Activated T-cell treated with anti-CD3 and anti-CD28 coated beads, Interleukin-2, amount 50 U/mL, for 48 hours (primary cell): ENCODE measurements at places on chromosomes 13 and 19.

DNA sequence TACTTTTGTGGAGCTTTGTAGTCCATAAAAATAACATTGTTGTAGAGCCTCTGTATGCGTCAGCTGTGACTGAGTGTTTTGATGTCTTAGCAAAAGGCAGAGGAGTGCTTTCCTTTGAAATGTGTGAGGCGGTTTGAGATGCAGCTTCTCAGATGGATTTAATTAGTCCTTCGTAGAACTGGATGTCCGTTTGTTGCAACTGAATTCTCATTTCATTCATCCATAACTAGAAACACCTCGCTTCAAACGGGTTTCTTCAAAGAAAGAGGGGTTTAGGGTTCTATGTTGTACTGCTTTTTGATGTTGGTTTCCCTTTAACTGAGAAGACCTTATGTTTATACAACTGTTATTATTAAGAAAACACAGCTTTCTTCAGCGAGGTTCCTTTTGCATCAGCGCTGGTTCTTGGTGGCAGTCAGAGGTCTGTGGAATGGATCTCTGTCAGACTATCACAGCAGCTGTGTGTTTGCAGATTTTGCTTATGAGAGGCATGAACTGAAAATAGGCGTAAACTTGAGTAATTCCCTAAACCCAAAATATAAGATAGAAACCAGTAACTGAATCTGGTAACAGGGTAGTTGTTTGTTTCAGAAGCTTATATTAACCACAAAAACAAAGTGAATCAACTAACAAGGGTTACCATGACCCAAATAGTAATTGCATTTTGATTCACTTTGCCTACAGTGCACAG, 194.4 kb downstream of the GGACT start:
- DNase-seq, result peak; percentile 24

DNA sequence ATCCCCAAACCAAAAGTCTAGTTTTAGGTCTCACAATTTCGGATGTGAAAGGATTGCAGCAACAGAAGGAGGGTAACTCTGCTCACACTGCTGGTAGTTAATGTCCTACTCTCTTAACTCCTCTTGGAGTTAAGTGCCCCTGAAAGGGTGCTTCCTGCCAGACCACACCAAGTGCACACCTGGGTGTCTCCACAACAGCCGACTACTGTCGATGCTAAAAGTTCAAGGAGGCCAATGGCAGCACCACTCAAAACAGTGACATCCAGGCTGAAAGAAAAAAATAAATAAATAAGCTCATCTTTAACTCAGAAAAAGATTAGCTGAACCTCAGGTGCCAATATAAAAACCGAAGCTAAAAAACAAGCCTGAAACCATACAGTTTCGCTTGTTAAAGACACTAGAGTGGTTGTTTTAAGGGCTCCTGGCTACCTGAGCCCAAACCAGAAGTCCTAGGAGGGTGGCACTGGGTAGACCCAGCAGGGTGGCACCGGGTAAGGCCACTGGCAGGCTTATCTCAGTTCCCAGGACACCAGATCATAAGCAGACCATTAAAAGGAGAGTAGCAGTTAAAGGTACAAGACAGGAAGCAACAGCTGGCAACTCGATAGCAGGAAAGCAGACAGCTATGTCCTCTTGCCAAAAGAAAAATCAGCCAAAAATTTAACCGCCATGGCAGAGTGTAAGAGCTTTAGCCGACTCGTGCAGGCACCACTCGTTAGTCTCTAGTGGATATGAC, 39.3 kb downstream of the BRD4 start:
- no peak for DNase-seq

- DNase-seq, result peak; percentile 76
These were observed 15.2 kb upstream of the EHD2 start for GRCh38 chr19:47697863-47698609.

GRCh38 chr19:14632286-14632685, 42.4 kb downstream of the ADGRE3 start:
- DNase-seq, result peak; percentile 24

- no peak for DNase-seq
These were observed 36.6 kb downstream of the MUC16 start for GRCh38 chr19:8973501-8974091.

GRCh38 chr19:13579388-13580060, 73.2 kb upstream of the CACNA1A start:
- no peak for DNase-seq

DNA sequence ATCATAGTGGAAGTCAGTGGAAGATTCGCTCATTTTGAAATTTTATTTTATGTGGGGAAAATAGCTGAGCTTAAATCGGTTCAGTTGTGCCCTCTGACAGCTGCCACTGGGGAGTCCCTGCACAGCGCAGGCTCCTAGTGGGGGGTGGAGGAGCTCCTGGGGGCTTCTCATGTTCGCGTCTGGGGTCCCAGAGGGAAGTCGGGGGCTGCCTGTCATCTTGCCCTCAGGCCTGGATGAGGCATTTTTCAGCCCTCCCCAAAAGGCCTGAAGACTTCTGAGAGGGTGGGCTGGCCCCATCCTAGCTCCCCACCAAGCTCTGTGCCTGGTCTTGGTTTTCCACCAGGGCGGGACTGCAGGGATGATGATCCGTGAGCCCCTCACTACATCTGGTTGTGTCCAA, 82.1 kb downstream of the CHST8 start:
- DNase-seq, result no peak

DNA sequence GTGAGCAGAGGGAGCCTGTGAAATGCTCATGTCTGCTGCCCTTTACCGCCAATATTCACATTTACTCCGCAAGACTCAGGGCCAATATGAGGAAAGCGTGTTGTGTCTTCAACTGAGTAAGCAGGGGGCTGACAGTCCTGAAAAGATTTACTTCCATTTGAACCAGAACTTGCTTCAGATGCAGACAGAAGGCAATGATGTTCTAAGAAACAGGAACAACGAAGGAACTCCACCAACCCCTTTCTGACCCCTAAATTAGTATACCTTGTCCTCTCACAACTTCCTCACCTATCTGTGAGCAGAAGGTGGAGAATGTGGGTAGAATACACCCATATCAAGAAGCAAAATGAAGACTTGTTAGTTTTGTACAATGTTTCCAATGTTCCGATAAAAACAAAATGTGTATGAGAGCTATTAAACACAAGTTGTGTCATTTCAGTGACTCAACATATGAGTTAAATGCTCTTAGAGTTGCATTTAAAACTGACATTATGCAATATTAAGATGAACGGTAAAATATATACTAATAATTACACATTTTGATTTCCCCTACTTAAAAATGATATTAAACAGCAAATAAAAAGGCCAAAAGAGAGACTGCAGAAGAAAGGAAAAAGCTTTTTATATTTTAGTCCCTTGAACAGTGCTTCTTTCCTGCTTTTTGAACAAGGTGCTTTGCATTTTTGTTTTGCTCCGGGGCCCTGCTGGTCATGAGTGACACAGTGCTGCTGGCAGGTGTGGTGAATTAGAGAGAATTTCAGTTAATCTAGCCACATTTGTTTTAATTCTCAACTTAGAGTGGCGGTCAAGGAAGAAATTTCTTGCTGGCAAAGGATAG, 16.0 kb downstream of the TMEM272 start:
- DNase-seq, result no peak

- DNase-seq, result no peak
These were observed 123.3 kb downstream of the VWA8 start for GRCh38 chr13:41837629-41838028.

GRCh38 chr13:25286308-25286968, 850 bp downstream of the MTMR6 start:
- DNase-seq, result peak; percentile 37

DNA sequence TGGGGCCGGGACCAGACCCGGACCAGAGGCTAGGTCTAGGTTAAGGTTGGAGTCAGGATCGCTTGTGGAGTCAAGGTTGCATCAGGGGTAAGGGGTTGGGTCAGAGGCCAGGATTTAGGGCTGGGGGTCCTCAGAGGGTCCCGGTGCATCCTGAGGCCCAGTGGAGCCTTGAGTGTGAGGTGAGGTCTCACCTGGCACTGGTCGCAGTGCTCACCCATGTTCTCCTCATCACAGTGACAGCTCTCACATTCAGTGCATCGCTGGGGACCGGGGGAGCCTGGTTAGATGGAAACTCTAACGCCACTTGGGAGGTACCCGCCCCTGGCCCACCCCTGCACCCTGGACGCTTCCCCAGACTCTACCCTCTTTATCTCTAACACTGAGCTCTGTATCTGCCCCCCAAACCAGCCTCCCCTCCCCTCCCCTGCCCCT, 3.1 kb downstream of the HRC start:
- no peak for DNase-seq

- DNase-seq, result no peak
These were observed 298.1 kb downstream of the FOXO1 start for GRCh38 chr13:40368127-40368891.

DNA sequence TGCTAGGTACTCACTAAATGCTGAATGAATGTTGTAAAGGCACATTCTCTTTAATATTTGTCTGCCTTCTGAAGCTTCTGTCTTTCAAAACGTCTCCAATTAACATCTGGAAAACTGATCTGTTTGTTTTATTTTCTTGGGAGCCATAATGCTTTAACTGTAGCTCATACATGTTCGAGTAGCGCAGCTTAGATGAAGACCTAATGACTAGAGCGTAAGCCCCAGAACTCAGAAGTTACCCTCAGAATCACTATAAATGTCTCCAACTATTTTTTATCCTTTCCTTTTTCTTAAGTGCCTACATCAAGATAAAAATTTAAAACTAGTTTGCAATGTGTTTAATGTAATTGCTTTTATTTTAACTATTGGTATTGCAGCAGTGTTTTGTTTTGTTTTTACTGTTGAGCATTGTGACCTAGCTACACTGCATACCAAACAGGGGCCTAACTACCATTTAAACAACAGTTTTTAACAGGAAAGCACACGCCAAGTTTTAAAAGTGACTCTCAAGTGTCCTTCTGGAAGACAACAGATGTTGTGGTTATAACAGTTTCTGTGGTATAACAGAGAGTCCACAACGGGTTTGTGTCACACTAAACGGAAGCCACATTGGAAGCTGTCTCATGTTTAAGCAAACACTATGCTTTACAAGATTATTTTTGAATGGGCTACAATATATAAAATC, 42.0 kb downstream of the MRPL57 start:
- no peak for DNase-seq

DNA sequence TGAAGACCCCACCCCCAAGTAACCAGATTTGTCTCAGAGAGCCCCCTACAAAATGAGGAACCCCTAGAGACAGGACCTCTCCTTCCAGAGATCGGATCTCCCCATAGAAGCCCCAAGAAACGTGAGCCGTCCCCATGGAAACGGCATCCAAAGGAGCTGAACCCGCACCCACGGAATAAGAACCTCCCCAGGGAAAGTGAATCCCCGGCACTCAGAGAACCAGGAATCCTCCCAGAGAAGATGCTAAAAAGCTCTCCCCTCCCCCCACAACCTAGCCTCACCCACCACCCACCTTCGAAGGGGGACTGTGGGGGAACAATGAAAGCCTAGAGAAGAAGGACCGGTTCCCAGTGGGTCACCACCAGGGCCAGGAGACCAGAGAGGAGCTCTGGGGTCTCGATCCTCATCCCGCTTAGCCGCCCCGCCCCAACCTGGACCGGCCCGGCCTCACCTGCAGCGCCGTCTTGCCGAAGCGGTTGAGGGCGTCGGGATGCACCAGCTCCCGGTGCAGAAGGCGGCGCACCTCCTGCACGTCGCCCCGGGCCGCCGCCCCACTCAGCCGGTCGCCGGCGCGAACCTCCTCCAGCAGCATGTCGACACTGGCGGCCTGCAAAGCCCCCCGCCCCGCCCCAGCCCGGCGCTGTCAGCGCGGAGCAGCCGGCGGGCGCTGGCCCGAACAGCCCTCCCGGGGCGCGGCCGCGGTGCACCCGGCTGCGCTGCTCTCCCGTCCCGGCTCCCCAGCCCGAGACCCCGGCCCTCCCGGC, 535 bp downstream of the CDKN2D start:
- DNase-seq, result peak; percentile 53

- DNase-seq, result no peak
These were observed 140.6 kb downstream of the IRS2 start for GRCh38 chr13:109645831-109646230.
